ENCODE measurements at places on chromosomes 16 and 17.
A peak's percentile ranks its signal among the peaks of the same experiment; 100 is the strongest.

- DNase-seq, result no peak
Observed at GRCh38 chr17:41308251-41308917, 725 bp downstream of the KRTAP16-1 start.

DNA sequence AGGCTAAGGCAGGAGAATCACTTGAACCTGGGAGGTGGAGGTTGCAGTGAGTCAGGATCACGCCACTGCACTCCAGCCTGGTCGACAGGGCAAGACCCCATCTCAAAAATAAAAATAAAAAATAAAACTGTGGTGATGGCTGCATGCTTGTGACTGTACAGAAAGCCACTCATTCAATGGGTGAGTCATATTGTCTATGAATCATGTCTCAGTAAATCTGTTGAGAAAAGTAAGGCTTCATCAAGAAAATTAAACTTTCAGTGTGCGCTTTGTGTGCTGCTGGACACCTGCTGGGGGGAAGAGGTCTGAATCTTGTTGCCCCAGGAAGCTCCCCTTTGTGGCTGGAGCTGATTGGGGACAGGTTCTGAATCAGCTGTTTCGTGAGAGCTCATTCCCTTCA is 11.3 kb downstream of the NUBP1 start:
- peak; percentile 58 for DNase-seq

- DNase-seq, result no peak
Observed at GRCh38 chr17:32879134-32879533, 2.2 kb upstream of the MYO1D start.

DNA sequence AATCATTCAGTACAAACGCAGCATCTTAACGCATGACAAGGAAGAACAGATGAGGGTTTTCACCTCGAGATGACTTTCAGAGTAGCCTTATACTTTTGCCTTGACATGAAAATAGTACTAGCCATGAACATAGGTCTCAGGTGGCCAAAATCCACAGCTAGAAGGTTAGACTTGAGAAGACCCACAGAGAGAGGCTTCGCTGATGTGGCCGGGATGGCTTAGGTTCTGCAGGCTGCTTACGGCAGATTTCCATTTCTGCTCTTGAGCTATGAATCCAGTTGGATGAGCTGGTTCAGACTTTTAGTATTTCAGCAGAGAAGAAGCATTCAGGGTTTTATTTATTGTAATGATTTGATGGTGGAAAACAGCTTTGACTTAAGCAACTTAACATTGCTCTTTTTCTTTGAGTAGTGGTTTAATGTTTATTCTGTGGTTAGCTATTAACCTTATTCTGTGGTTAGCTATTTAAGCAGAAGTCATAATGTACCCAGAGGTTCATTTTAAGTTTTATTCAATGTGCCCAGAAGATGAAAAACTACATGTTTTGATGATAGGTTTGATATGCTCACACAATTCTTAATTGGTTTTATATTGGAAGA is 7.6 kb downstream of the KRT24 start:
- no peak for DNase-seq

- peak; percentile 82 for DNase-seq
Observed at GRCh38 chr16:28879841-28880588, 1.7 kb downstream of the ATP2A1 start.

DNA sequence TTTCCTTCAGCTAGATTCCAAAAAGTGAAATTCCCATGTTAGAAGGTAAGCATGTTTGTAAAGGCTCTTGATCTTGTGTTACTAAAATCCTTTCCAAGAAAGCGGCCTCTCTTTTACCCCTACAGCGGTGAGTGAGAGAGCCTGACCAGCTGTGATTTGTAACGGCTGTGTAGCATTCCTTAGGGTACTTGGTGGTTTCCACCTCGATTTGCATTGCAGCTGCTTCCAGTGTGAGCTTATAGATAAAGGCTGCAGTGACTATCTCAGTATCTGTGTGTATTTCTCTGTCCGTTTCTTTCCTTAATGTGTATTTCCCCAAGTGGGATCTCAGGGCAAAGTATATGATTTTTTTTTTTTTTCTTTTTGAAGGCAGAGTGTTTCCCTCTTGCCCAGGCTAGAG is 169.4 kb downstream of the SNX29 start:
- peak; percentile 32 for DNase-seq

DNA sequence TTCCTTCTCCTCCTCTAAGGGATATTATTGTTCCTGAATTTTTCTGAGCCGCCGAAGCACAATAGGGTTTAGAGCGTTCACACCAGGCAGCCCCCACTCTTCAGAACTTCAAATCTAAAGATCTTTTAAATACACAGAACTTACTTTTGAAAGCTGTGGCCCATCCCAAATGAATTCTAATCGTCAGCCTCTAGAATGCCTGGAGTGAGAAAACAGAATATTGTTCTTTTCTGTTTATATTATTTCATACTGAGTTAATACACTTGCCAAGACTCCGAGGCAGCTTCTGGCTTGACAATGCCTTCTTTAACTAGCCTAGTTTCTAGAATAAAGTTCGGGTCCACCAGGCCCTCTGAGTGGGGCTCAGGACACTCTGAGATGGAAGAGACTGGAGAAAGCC is 405.6 kb downstream of the WWOX start:
- DNase-seq, result no peak

- DNase-seq, result peak; percentile 11
Observed at GRCh38 chr16:85422196-85422631, 190.9 kb upstream of the GSE1 start.

DNA sequence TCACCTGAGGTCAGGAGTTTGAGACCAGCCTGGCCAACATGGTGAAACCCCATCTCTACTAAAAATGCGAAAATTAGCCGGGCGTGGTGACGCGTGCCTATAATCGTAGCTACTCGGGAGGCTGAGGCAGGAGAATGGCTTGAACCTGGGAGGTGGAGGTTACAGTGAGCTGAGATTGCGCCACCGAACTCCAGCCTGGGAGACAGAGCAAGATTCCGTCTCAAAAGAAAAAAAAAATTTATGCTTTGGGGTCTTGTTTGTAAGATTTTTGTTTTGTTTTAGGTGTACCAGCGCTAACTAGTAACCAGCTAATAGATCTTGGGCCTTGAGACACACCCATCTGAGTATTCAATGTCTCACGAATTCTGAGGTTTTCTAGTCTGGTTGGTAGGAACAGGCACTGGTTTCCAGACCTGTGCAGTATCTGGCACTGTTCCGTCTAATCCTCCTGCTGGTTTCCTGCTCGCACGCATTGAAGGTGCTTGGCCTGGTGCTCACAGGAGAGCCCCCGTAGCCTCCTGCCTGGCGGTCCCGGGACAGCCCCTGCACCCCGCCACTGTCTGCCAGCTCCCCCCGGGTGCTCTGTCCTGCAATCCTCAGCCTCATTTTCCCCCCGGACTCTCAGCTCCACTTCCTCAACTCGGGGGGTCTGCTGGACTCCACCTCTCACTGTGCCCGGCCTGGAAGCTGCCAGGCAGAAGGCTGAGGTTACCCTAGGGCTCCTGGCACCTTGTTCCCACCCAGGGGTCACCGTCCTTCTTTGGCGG is 10.6 kb upstream of the DUS1L start:
- DNase-seq, result no peak

DNA sequence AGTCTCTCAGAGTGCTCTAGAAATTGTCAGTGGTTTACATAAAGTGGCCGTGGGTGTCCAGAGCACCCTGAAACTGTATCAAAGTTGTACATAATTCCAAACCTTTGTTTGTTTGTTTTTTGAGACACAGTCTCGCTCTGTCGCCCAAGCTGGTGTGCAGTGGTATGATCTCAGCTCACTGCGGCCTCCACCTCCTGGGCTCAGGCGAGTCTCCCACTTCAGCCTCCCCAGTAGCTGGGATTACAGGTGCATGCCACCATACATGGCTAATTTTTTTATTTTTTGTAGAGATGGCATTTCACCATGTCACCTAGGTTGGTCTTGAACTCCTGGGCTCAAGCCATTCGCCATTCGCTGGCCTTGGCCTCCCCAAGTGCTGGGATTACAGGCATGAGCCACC is 24.3 kb upstream of the ADGRG1 start:
- no peak for DNase-seq

DNA sequence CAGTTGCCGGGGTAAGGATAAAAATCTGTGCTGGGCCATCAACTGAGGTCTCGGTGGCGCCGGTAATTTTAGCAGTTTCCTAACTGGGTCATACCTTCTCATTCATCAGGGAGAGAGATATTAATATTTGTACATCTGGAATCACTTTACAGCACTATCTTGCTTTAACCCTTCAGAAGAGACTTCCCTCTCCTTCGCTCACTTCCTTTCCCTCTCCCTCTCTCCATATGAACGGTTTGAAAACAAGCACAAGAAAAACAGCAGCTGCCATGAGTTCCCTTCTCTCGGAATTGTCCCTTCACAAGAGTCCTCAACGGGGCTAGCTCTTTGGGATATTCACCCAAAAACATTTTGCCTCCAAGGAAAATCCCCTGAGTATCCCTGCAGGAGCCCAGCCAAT is 144.3 kb upstream of the NOG start:
- DNase-seq, result no peak

DNA sequence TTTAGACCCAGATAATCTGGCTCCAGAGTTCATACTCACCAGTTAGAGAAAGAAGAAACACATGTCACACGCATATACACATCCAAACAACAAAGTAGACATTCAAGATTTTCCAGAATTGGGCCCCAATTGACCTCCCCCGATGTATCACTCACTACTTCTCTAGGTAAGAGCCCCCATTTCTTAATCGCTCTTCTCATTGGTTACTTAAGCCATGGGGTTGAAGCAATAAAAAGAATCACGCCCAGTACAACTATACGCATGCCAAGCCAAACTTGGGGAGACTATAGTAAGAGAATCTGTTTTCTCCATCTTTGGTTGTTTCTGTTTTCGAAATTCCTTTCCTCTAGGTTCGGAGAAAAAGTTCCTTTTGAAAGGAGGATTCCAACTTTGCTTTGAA is 565 bp downstream of the DDX52 start:
- DNase-seq, result peak; percentile 55
